ENCODE measurements at places on chromosomes 12 and 14. TPM values are rescaled to one million over a fixed set of nuclear protein-coding genes. Genes with fewer than 3 reads are reported as not detected.
A peak's percentile ranks its signal among the peaks of the same experiment; 100 is the strongest.

- no peak for DNase-seq
Measured at GRCh38 chr14:55116246-55117030, 12.6 kb upstream of the LGALS3 start.

MGP gene
- 929 TPM for total RNA-seq

ESR2 gene
- 0.83 TPM for total RNA-seq

TBC1D30 gene
- total RNA-seq, result 1.9 TPM

ACOT6 gene
- total RNA-seq, result not detected

- DNase-seq, result no peak
Measured at GRCh38 chr12:6563448-6564050, 4.5 kb downstream of the NOP2 start.

TRIM9 gene
- 0.58 TPM for total RNA-seq

GRIP1 gene
- total RNA-seq, result 13.9 TPM

HHIPL1 gene
- total RNA-seq, result 5.6 TPM

LIN7A gene
- total RNA-seq, result 5.3 TPM

BLOC1S1 gene
- total RNA-seq, result 253 TPM

DNA sequence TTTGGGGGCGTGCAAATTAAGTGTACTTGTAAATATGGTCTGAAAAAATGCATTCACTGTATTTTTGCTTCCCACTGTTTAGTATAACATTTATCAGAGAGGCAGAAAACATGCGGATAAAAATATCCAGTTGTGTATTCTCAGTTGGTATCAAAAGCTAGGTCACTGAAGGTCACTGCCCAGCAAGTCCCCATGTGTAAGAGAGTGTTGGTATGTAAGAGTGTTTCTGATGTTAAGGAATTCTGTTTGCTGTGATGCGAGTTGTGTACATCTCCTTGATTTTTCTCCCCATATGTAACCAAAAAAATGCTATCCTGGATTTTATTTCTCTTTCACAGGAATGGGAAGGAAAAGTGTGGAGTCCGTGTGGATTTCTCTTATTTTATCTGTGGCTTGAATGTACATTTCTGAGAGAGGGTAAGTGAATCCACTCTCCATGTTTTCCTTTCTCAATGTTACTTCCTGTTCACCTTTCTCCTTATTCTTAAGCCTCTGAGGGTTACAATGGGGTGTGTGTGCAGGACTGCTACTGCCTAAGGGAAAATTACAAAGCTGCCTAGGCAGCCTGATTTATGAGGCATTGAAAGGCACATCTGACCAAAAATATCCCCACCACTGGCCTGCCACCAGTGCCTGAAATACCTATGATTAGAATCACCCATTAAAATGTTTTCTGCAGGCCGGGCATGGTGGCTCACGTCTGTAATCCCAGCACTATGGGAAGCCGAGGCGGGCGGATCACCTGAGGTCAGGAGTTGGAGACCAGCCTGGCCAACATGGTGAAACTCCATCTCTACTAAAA, 97.9 kb upstream of the USP44 start:
- no peak for DNase-seq

ART4 gene
- 2.7 TPM for total RNA-seq

LYZ gene
- 95.3 TPM for total RNA-seq

GRCh38 chr14:34231626-34232025, 230.4 kb downstream of the SPTSSA start:
- peak; percentile 75 for DNase-seq

Data from esophagus muscularis mucosa (tissue), 4 donors.